ENCODE measurements at places on chromosomes 3 and 15. TPM values are rescaled to one million over a fixed set of nuclear protein-coding genes. Genes with fewer than 3 reads are reported as not detected.
A peak's percentile ranks its signal among the peaks of the same experiment; 100 is the strongest.

The MST1R gene
- 4.9 TPM for total RNA-seq

The LDHAL6B gene
- total RNA-seq: not detected

The CTXN2 gene
- not detected for total RNA-seq

The NR1I2 gene
- 0.28 TPM for total RNA-seq

The EAF2 gene
- total RNA-seq: 3.9 TPM

The HDC gene
- 1.7 TPM for total RNA-seq

The ERICH6 gene
- 0.09 TPM for total RNA-seq

The ADAMTS17 gene
- 10.3 TPM for total RNA-seq

The COLQ gene
- 0.38 TPM for total RNA-seq

DNA sequence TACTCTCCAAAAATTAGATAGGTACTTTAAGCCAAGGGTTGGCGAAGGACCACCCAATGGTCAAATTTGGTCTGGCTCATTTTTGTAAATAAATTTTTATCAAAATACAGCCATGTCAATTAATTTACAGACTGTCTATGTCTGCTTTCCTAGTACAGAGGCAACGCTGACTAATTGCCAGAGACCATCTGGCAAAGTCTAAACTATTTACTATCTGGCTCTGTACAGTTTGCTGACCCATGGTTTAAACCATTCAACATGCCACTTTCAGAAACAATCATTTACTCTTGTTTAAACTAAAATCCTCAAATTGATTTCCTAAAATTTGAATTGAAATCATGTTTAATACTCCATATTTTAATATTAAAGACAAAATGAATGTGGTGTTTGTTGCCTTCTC lies 25.9 kb downstream of the CBLB start:
- DNase-seq: no peak

GRCh38 chr3:101898752-101899169 lies 49.4 kb downstream of the NFKBIZ start:
- DNase-seq: no peak

DNA sequence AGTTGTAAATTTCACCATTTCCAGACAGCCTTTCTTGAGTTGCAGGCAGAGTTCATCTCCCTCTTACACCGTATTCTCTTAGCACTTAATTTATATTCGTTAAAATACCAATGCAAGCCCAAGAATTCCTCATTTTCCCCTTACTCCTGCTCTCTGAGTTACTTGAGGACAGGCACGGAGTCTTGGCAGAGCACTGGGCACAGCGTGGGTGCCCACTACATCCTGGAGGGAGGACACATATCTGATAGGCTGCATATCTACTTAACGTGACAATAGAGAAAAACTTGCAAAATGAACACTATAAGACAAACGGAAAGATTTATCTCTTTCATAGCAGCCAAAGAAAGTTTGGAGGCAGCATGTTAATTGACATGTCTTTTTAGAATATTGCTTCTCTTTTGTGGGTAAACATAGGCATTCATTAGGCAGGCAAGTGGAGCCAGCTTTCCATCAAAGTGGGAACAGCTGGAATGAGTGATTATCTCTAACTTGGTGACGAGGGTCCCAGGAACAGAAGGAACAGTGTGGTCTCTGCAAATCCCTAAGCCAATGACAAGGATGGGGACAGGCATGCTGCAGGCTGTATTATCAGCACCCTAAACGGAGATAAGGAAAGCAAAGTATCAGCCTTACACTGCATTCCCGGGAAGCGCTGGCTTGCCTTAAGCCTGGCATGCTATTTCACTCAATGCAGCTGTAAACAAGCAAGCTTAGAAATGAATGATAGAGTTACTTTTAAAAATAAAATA lies 116.5 kb downstream of the RTP4 start:
- DNase-seq: no peak

DNA sequence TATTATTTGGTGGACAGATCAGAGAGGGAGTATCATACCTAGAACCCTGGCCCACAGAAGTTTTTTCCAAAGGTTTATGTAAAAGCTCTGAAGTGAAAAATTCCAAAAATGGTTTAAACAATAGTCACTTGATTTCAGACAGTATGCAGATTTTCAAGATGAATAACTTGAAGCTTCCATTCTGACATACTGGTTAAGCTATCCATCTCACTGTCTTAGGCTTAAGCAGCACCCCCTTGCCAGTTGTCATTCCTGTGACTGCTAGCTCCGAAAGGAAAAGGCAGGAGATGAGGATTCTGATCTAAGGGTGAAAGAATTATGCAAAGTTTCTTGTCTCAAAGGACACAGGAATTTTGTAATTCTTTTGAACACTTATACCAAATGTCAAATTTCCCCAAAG lies 337.5 kb upstream of the THBS1 start:
- no peak for DNase-seq

GRCh38 chr15:48855501-48856440 lies 22.2 kb upstream of the EID1 start:
- peak; percentile 25 for DNase-seq

DNA sequence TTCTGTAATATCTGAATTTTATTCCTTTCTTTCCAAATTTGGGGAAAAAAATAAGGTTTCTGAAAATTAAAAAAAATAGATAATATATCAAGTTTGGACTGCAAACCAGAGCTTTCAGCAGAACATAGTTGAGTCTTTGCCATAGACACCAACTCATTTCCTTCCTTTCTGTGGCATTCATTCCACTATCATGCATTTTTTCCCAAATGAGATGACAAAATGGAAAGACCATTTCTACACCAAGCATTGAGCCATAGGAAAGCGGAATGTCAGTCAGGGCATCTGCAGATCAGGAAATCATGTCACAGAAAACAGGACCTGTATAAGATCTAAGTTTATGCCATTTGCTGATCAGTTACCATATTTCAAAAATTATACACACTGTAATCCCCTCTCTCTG lies 333.3 kb upstream of the THBS1 start:
- DNase-seq: no peak

DNA sequence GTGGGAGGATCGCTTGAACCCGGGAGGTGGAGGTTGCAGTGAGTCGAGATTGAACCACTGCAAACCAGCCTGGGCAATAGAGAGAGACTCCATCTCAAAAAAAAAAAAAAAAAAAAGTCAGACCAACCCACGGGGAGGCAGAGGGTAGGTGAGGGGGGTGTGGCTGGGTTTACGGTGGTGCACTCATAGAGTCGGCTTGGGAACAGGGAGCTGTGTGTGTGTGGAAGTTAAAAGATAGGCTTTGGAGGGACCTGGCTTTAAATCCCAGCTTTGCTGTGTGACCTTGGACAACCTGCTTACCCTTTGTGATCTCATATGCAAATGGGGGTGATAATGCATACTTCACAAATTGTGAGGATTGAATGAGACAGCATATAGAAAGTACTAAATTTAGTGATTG lies 10.0 kb upstream of the ISLR2 start:
- DNase-seq: no peak

- DNase-seq: no peak
These were observed 23.8 kb downstream of the AP3S2 start for GRCh38 chr15:89870006-89870405.

DNA sequence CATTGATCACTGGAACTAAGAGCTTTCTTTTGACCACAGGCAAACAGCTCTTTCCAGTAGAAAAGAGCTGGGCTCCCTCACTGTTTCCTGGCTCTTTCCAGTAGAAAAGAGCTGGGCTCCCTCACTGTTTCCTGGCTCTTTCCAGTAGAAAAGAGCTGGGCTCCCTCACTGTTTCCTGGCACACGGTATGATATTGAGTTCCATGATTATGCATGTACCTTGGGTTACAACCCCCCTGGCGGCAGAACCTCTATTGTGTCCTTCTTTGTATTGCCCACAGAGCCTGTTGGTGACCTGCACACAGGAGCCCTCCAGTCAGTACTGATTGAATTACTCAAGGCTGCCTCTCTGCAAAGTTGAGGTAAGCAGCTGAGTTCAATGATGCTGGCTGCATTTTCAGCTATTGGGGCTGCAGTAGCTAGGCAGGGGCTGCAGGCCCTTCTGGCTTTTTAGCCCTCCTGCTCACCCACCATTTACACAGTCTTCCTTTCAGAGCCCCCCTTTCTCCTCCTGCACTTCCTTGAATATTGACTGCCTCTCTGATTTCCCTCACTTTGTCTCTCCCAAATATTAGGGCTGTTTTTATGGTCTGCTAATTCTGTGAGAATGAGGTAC lies 10.2 kb downstream of the ACKR2 start:
- DNase-seq: peak; percentile 60

DNA sequence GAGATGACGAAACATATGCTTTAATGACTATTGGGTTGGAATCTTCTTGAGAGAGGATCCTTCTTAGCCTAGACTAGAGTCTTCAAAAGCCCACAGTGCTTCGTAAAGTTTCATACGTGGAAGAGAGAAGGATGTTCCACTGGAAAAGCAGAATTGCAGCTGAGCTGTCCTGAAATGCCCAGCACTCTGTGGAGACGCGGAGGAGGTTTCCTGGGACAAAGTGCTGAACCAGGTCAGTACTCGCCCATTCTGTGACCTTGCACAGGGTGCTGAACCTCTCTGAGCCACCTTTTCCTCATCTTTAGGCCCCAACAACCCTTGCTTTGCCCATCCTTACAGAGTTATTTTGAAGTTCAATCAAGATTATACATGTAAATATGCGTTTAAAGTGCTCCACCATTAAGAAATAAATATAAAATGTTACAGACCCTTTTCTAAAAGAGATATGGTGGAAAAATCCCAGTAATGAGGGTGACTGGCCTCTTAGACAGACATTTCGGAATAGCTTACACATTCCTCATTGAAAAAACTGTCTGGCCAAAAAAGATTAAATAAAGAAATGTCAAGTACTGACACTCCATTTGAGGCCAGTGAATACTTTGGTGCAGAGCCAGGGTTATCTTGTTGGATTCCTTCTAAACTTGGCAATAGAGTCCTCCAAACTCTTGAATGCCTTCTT lies 4.2 kb upstream of the MAGEF1 start:
- no peak for DNase-seq

GRCh38 chr15:96585484-96586386 lies 255.2 kb downstream of the NR2F2 start:
- no peak for DNase-seq

GRCh38 chr3:40366203-40367162 lies 20.5 kb upstream of the ENTPD3 start:
- no peak for DNase-seq

All from pancreas (tissue), 10 donors.